ENCODE measurements at places on chromosomes 2 and 18.

DNA sequence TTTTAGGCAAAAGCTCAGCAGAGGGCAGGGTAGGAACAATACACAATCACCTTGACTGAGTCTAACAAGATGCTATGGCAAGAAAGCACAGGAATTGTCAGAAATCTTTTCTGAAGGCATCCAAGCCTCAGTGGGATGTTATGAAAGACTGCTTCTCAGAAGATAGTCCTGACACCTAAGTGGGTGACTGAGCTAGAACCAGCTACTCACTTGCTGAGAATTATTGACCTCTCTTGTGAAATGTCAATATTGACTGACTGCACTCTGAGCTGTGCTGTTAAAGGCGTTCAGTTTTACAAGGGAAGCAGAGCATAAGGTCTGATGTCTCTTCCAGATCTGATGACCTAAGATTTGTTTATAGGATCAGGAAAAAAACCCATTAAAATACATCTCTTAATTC is 46.1 kb downstream of the TACR1 start:
- DNase-seq, result no peak

- no peak for DNase-seq
These were observed 329.3 kb downstream of the INSIG2 start for GRCh38 chr2:118417406-118418120.

- DNase-seq, result no peak
These were observed 14.6 kb downstream of the AP1S3 start for GRCh38 chr2:223822818-223823217.

DNA sequence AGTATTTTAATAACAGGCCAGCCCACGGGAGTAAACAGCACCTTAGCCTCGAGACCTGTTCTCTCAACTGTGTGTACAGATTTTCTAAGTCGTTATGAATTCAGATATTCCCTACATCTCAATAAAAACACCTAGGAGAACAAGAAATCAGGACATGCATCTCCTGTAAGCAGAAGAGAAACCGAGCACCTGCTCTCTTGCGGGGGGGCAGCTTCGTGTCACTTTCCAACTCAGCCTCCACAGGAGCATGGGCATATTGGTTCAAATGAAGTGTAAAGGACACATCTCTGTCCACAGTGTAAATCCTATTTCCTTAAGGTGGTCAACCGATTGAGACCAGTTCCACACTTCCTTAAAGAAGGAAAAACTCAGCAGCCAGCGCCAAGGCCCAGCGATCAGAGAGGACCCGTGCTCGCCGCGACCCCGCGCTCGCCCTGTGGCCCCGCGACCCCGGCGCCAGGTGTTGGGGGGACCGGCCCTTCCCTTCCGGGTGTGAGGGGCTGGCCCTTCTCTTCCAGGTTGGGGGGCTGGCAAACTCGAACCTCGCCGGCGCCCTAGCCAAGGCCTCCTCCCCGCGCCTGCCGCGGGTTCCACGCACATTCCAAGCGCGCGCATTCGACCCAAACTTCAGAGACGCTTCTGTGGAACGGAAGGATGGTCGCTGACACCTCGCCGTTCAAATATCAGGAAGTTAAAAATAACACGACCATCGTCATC is 652 bp downstream of the SH3YL1 start:
- DNase-seq, result no peak

Measured in coronary artery (tissue), 2 donors.